ENCODE measurements at places on chromosomes 11 and 22. TPM values are rescaled to one million over a fixed set of nuclear protein-coding genes. Genes with fewer than 3 reads are reported as not detected.

The SLC22A12 gene
- not detected for total RNA-seq

The KDM4D gene
- total RNA-seq: 1.1 TPM

The BIRC3 gene
- total RNA-seq: 101 TPM

The RAPSN gene
- 0.62 TPM for total RNA-seq

The PDE2A gene
- 0.64 TPM for total RNA-seq

The GLB1L3 gene
- 16.1 TPM for total RNA-seq

The SSTR3 gene
- total RNA-seq: 2.3 TPM

The SMC1B gene
- 0.44 TPM for total RNA-seq

The CABP7 gene
- not detected for total RNA-seq

The MDK gene
- 5.0 TPM for total RNA-seq

The P2RX3 gene
- total RNA-seq: not detected

The CNGA4 gene
- total RNA-seq: 0.10 TPM

The CNIH2 gene
- 1.7 TPM for total RNA-seq

The C11orf65 gene
- total RNA-seq: 0.64 TPM

The HYLS1 gene
- total RNA-seq: 6.8 TPM

The ZC3H12C gene
- 5.7 TPM for total RNA-seq

The SYT9 gene
- total RNA-seq: not detected

The CDCA5 gene
- total RNA-seq: 91.8 TPM

The NAALAD2 gene
- not detected for total RNA-seq

The DNHD1 gene
- 18.2 TPM for total RNA-seq

The NLRP10 gene
- not detected for total RNA-seq

The VPREB1 gene
- not detected for total RNA-seq

The CEP126 gene
- 1.2 TPM for total RNA-seq

The C22orf39 gene
- total RNA-seq: 26.8 TPM

The FOLR2 gene
- not detected for total RNA-seq

The VSTM5 gene
- not detected for total RNA-seq

The PNPLA3 gene
- total RNA-seq: 1.6 TPM

The TBX1 gene
- 0.56 TPM for total RNA-seq

The OR4D5 gene
- not detected for total RNA-seq

The IL18 gene
- total RNA-seq: not detected

The ZNF280B gene
- total RNA-seq: 2.5 TPM

The VWCE gene
- total RNA-seq: 9.4 TPM

The MAP4K2 gene
- total RNA-seq: 70.2 TPM

The ZP1 gene
- not detected for total RNA-seq

The GAB4 gene
- total RNA-seq: not detected

The LGR4 gene
- not detected for total RNA-seq

The KCNJ1 gene
- not detected for total RNA-seq

The SCGB1C1 gene
- not detected for total RNA-seq

The NRIP3 gene
- 4.4 TPM for total RNA-seq

The TEX54 gene
- total RNA-seq: 1.3 TPM

The RAG1 gene
- total RNA-seq: 0.70 TPM

The RAB38 gene
- 2.0 TPM for total RNA-seq

The IL17REL gene
- total RNA-seq: not detected

The FAM180B gene
- total RNA-seq: not detected

The ADSL gene
- 156 TPM for total RNA-seq

The GAS2 gene
- 2.0 TPM for total RNA-seq

The PKDREJ gene
- not detected for total RNA-seq

The GGT5 gene
- 0.10 TPM for total RNA-seq

The RIMBP3C gene
- total RNA-seq: 0.34 TPM

The HBE1 gene
- not detected for total RNA-seq

The MLC1 gene
- total RNA-seq: not detected

The OR52H1 gene
- not detected for total RNA-seq

The C11orf91 gene
- total RNA-seq: not detected

The TRIOBP gene
- total RNA-seq: 32.7 TPM

The UBE4A gene
- 46.0 TPM for total RNA-seq

The MPPED2 gene
- total RNA-seq: not detected
